GM23248 (cell line): ENCODE measurements at places on chromosomes 6 and 20. TPM values are rescaled to one million over a fixed set of nuclear protein-coding genes. Genes with fewer than 3 reads are reported as not detected.

GRCh38 chr20:44941120-44941691 lies 19.0 kb downstream of the TOMM34 start:
- H3K27me3 ChIP-seq: no peaks in the 10 kb centered on the region
- no peak overlapping the region for H3K27ac ChIP-seq
- H3K36me3 ChIP-seq: peaks cover 45% of the 10 kb centered on the region
- no peak for DNase-seq
- no peak overlapping the region for H3K4me3 ChIP-seq

GRCh38 chr20:45251884-45252560 lies 2.3 kb downstream of the SLPI start:
- no peak for DNase-seq
- no peak overlapping the region for H3K27ac ChIP-seq
- peaks cover 12% of the 10 kb centered on the region for H3K4me1 ChIP-seq

DNA sequence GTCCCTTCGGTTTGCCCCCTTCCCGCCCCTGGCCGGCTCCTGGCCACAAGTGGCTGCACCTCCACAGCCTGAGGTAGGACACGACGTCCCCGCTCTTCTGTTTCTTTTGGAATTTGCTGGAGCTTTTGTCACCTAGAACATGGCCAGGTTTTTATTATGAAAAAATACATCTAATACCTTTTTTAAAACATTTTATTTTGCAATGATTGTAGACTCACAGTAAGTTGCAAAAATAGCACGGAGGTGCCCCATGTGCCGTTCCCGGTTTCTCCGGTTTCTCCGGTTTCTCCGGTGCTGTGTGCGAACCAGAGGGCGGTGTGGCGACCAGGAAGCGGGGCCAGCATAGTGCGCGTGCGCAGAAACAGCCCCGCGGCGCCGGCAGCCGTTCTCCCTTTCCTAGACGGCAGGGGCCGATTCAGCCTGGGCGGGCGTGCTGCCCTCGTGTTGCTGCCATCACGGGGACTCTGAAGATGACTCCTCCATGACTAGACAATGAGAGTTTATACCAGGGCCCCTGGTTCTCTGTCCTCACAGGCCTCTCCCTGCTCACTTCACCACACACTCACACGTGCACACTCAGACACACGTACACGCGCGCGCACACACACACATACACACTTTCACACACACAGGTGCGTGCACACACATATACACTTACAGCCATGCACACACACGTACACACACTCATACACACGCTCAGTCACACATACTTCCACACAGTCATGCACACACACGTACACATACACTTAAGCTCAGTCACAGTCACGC lies 102.1 kb downstream of the TMEM242 start:
- H3K27ac ChIP-seq: peak overlapping the region; percentile 30
- H3K4me3 ChIP-seq: peak overlapping the region; percentile 80
- no peaks in the 10 kb centered on the region for H3K27me3 ChIP-seq
- H3K36me3 ChIP-seq: no peaks in the 10 kb centered on the region

The CST5 gene
- total RNA-seq: not detected in 2 replicates

DNA sequence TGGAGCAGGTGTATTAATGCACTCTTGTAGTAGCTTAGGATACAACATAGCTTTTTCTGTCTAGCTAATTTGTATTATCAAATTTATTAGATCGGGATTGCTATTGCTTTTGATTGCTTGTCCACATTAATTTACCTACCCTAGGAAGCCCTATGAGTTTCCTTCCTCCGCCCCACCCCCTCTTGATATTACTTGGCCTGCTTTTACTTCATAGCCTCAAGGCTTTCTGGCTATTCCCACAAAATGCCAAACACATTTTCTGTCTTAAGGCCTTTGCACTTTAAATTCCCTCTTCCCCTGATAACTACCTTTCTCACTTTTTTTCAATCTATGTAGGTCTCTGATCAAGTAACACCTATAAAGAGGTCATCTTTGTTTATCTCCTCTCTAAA lies 99.1 kb upstream of the PRSS16 start:
- DNase-seq: no peak
- no peaks in the 10 kb centered on the region for H3K27me3 ChIP-seq
- H3K36me3 ChIP-seq: no peaks in the 10 kb centered on the region
- no peak overlapping the region for H3K27ac ChIP-seq
- H3K4me1 ChIP-seq: 0 out of 2 replicates have a peak, but pooled peaks cover 8% of the 10 kb centered on the region

The GRIK2 gene
- 0.38 and 7.1 TPM in 2 replicates for total RNA-seq

- no peak for DNase-seq
- H3K4me3 ChIP-seq: no peak overlapping the region
- no peaks in the 10 kb centered on the region for H3K27me3 ChIP-seq
- no peak overlapping the region for H3K27ac ChIP-seq
- H3K36me3 ChIP-seq: no peaks in the 10 kb centered on the region
Measured at GRCh38 chr6:170210651-170211403, 80.1 kb downstream of the DLL1 start.

- no peak for DNase-seq
- no peaks in the 10 kb centered on the region for H3K4me1 ChIP-seq
- peaks cover 5% of the 10 kb centered on the region; the same call in 1 of the 2 replicates for H3K27me3 ChIP-seq
- H3K27ac ChIP-seq: no peak overlapping the region
Measured at GRCh38 chr20:22456109-22456508, 128.3 kb downstream of the FOXA2 start.

- no peak overlapping the region for H3K27ac ChIP-seq
- peak; percentile 89 for DNase-seq
- H3K27me3 ChIP-seq: no peaks in the 10 kb centered on the region
- H3K4me3 ChIP-seq: no peak overlapping the region
- H3K4me1 ChIP-seq: peaks cover 23% of the 10 kb centered on the region
- no peaks in the 10 kb centered on the region for H3K36me3 ChIP-seq
Measured at GRCh38 chr6:1131285-1132079, 180.4 kb upstream of the FOXQ1 start.

DNA sequence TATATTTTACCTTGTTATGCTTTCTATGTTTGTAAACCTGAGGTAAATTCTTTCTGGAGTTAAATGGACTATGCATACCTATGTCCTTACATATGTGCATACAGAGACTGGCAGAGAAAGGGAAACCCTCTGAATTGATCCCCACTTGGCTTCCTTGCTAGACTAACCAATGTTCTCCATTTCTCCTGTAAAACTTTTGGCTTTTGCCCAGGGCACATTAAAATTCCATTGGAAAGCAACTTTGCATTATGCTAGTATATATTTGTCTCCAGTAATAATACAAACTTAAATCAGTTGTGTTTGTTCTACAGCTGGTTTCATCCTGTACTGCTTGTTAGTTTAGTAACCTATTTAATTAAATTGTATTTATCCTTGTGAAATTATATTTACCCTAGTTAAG lies 646.0 kb upstream of the MARCKS start:
- peaks cover 6% of the 10 kb centered on the region; the same call in 1 of the 2 replicates for H3K4me1 ChIP-seq
- H3K36me3 ChIP-seq: no peaks in the 10 kb centered on the region
- no peak overlapping the region for H3K27ac ChIP-seq
- H3K4me3 ChIP-seq: no peak overlapping the region
- DNase-seq: no peak

The ZNF391 gene
- total RNA-seq: 1.4 and 4.7 TPM in 2 replicates

The RAET1L gene
- total RNA-seq: not detected in 2 replicates

- peaks cover 33% of the 10 kb centered on the region for H3K4me1 ChIP-seq
- H3K36me3 ChIP-seq: peaks cover 20% of the 10 kb centered on the region
- peak overlapping the region; percentile 96 for H3K27ac ChIP-seq
- peak overlapping the region; percentile 100 for H3K4me3 ChIP-seq
- H3K27me3 ChIP-seq: no peaks in the 10 kb centered on the region
- peak; percentile 21 for DNase-seq
Measured at GRCh38 chr20:56469077-56469449, 636 bp downstream of the RTF2 start.
